ENCODE measurements at places on chromosomes 4 and X.

GRCh38 chr4:123652476-123652875 lies 255.9 kb downstream of the SPRY1 start:
- no peak for DNase-seq

- DNase-seq: no peak
These were observed 96.5 kb downstream of the WWC2 start for GRCh38 chr4:183195534-183195933.

DNA sequence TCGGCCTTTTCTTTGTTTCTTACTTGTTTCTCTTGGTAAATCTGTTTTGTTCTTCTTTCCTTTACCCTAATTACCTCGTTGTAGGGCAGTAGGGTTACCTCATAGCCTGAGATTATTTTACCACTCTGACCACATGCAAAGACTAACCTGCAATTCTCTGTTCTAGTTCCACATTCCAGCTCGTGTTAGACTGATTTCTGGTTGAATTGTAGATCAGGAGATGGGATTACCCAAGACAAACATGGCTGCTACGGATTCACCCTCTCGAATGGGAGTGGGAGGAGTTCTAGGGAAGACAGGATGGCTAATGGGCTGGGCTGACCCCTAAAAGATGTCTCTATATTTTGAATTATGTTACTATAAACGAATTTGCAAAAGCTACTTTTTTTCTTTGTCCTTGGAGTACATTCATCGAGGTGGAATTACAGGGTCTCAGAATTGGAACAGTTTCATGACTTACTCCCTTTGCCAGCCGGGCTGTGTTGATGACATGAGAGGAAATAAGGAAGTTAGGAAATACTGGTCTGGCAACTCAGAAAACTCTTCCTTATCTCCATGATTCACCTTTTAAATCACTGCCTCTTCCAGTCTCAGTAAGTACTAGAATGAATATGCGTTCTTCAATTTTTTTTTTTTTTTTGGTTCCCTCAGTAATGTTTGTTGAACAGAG lies 36.7 kb upstream of the FBXW7 start:
- DNase-seq: no peak

GRCh38 chrX:18537068-18537467 lies 111.7 kb downstream of the CDKL5 start:
- no peak for DNase-seq

- DNase-seq: no peak
These were observed 94.2 kb downstream of the UBE2K start for GRCh38 chr4:39792128-39792527.

- no peak for DNase-seq
These were observed 53.1 kb downstream of the CHM start for GRCh38 chrX:85994228-85994627.

DNA sequence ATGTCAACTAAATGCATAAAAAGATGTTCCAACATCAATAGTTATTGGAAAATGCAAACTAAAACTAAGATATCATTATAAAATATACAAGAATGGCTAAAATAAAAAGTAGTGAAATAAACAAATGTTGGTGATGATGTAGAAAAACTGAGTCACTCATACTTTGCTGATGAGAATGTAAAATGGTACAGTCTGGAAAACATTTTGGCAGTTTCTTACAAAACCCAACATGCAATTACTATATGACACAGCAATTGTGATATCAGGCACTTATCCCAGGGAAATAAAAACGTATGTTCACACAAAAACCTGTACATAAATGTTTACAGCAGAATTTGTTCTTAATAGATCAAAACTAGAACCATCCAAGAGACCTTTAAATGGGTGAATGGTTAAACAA lies 182.6 kb downstream of the RTL9 start:
- DNase-seq: no peak

DNA sequence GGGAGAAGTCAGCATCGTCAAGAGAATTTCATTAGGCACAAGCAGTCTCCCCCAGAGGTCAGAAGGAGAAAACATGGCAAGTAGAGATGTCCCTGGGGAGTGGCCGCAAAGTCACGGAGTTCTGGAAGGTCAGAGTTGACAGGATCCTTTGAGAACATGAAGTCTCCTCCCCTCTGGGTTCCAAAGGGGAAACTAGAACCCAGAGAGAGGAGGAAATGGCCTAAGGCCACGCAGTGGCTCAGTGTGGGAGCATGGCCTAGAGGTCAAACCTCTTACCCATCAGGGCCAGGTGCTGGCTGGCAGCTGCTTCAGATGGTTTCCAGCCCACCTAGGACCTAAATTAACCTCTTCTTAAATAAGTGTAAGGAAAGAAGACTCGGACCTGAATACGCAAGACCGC lies 884 bp downstream of the IDH3G start:
- DNase-seq: no peak

GRCh38 chr4:52244103-52244775 lies 193.1 kb downstream of the SPATA18 start:
- DNase-seq: peak; percentile 2

GRCh38 chrX:153968754-153969124 lies 2.9 kb downstream of the HCFC1 start:
- no peak for DNase-seq

- DNase-seq: no peak
These were observed 94.1 kb downstream of the PDS5A start for GRCh38 chr4:39883646-39884045.

GRCh38 chr4:60657041-60657440 lies 543.1 kb upstream of the ADGRL3 start:
- no peak for DNase-seq

- DNase-seq: no peak
These were observed 1.4 kb upstream of the RPS6KA3 start for GRCh38 chrX:20267931-20268701.

GRCh38 chr4:108355186-108355901 lies 186.6 kb upstream of the LEF1 start:
- no peak for DNase-seq

Data from retinal pigment epithelial cell (primary cell).